ENCODE measurements at places on chromosomes 11 and 22. TPM values are rescaled to one million over a fixed set of nuclear protein-coding genes. Genes with fewer than 3 reads are reported as not detected.

- peaks cover 4% of the 10 kb centered on the region for H3K4me1 ChIP-seq
- no peak overlapping the region for H3K27ac ChIP-seq
- H3K36me3 ChIP-seq: no peaks in the 10 kb centered on the region
- H3K27me3 ChIP-seq: no peaks in the 10 kb centered on the region
- no peak for DNase-seq
- no peak overlapping the region for H3K4me3 ChIP-seq
Measured at GRCh38 chr11:12642806-12643428, 31.3 kb upstream of the TEAD1 start.

OPCML gene
- polyA plus RNA-seq: not detected

DNA sequence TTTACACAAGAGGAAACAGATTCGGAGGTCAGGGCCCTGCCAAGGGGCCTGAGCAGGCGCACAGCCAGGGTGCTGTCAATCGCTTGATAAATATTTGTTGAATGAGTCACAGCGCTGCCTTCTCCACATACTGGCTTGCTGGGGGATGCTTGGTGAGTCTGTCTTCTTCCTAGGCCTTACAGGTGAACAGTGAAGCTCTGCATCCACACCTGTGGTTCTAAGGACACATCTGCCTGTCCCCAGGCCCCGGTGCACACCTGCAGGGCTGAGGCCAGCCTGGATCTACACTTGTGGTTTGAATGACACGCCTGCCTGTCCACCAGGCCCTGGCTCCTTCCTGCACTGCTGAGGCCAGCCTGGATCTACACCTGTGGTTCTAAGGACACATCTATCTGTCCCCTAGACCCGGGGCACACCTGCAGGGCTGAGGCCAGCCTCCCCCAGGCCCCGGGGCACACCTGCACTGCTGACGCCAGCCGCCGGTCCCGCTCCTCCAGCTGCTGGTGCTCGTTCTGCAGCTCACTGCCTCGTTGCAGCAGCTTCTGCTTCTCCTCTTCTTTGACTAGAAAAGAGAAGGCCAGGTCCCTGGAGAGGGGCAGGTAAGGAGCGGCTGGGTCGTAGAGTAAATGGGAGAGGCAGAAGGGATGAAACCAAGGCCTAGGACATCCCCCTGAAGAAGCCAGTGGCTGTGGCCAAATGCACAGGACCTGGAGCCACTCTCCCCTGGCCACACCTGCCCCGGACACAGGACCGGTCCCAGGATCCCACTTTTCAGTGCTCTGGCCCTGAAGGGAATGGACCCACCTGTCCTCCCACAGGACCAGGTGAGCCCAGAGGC lies 124.6 kb downstream of the PHF21B start:
- H3K4me1 ChIP-seq: no peaks in the 10 kb centered on the region
- H3K36me3 ChIP-seq: no peaks in the 10 kb centered on the region
- no peak overlapping the region for H3K4me3 ChIP-seq
- DNase-seq: no peak
- H3K27ac ChIP-seq: no peak overlapping the region

GRCh38 chr22:46769706-46770105 lies 7.3 kb downstream of the TBC1D22A start:
- no peaks in the 10 kb centered on the region for H3K27me3 ChIP-seq
- DNase-seq: no peak
- peaks cover 5% of the 10 kb centered on the region for H3K4me1 ChIP-seq
- H3K36me3 ChIP-seq: no peaks in the 10 kb centered on the region
- peak overlapping the region; percentile 66 for H3K27ac ChIP-seq

- no peaks in the 10 kb centered on the region for H3K4me1 ChIP-seq
- H3K36me3 ChIP-seq: no peaks in the 10 kb centered on the region
- no peak overlapping the region for H3K27ac ChIP-seq
- DNase-seq: no peak
Measured at GRCh38 chr11:18151581-18151980, 19.2 kb downstream of the MRGPRX3 start.

SLC43A3 gene
- 61.4 TPM for polyA plus RNA-seq

ANO1 gene
- 3.2 TPM for polyA plus RNA-seq

All from lung (tissue), 17 donors.